ENCODE measurements at places on chromosomes 1 and 21.

GRCh38 chr21:18265944-18266343 lies 21.3 kb downstream of the CHODL start:
- DNase-seq = no peak

DNA sequence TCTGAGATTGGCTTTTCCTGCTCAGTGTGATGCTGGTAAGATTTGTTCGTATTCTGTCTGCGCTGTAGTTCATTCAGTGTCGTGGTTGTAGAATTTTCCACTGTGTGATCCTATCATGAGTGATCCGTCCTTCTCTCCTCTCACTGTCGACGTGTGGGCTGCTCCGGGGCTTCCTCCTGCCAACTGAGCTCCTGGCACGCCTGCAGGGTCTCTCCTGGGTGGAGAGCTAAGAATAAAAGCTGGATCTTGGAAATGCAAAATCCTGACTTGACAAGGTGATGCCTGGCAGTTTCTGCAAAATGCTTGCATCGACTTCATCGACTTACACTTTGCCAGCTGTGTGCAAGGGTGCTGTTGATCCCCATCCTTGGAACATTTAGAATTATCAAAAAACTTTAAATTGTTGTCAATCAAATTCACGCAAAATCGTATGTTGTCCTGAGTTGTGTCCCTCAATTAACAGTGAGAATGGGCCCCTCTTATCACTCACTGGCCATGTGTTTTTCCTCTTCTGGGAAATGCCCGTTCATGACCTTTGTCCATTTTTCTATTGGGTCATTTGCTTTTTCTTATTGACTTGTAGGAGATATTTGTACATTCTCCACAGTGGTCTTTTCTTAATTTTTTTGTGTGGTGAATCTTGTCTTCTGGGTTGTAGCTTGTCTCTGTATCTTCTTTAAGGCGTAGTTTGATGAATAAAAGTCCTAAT lies 125.5 kb downstream of the CRYAA start:
- DNase-seq = peak; percentile 61

GRCh38 chr1:161364332-161364731 lies 3.3 kb downstream of the CFAP126 start:
- DNase-seq = no peak

DNA sequence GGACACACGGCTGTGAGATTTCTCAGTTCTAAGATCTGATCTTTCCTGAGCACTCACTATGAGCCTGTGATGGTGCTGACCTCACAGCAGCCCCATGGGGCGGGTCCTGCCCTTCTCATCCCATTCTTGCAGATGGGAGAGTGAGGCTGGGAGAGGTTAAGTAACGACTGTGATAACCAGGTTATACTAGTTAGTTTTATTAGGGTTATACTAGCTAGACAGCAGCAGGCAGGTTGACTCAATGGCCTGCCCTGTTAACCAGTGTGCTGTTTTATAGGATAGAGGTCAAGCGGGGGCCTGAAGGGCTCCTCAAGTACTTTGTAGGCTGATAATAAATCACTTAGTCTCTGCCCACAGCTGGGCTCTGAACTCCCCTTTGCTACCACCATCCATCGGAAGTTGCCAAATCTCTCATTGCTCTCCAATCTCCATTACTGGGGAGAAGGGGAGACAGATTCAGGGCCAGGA lies 4.8 kb downstream of the CNTN2 start:
- DNase-seq = no peak

DNA sequence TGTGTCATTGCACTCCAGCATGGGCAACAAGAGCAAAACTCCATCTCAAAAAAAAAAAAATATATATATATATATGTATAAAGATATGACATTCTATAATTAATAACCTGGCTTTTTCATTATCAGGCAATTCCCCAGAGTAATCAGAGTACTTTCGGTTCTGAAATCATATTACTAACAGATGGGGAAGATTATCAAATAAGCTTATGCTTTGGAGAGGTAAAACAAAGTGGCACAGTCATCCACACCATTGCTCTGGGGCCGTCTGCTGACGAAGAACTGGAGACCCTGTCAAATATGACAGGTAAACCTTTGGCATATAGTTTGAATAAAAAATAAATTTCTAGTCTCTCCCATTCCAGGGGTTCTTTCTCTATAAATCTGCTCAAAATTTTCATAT lies 58.5 kb upstream of the SH3GLB1 start:
- DNase-seq = peak; percentile 65

GRCh38 chr1:29698626-29699025 lies 462.3 kb downstream of the PTPRU start:
- DNase-seq = peak; percentile 2

GRCh38 chr21:29501451-29501850 lies 202.7 kb downstream of the BACH1 start:
- no peak for DNase-seq

- no peak for DNase-seq
Observed at GRCh38 chr1:71046891-71047634, 553 bp downstream of the PTGER3 start.

- no peak for DNase-seq
Observed at GRCh38 chr1:219549215-219549614, 63.7 kb downstream of the ZC3H11B start.

GRCh38 chr21:25979845-25980616 lies 190.5 kb downstream of the APP start:
- DNase-seq = no peak

DNA sequence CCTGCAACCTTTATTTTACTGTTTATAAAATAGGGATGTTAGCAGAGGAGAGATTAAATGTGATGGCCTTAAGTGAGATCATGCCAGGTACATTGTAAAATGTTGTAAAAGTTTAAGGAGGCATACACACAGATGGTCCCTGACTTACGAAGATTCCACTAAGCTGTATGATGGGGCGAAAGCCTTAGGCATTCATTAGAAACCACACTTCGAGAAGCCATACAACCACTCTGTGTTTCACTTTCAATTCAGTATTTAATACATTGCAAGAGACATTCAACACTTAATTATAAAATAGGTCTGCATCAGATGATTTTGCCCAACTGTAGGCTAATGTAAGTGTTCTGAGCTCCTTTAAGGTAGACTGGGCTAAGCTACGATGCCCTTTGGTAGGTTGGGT lies 3.7 kb downstream of the SMPDL3B start:
- no peak for DNase-seq

GRCh38 chr1:93576346-93576745 lies 105.3 kb downstream of the BCAR3 start:
- DNase-seq = no peak

DNA sequence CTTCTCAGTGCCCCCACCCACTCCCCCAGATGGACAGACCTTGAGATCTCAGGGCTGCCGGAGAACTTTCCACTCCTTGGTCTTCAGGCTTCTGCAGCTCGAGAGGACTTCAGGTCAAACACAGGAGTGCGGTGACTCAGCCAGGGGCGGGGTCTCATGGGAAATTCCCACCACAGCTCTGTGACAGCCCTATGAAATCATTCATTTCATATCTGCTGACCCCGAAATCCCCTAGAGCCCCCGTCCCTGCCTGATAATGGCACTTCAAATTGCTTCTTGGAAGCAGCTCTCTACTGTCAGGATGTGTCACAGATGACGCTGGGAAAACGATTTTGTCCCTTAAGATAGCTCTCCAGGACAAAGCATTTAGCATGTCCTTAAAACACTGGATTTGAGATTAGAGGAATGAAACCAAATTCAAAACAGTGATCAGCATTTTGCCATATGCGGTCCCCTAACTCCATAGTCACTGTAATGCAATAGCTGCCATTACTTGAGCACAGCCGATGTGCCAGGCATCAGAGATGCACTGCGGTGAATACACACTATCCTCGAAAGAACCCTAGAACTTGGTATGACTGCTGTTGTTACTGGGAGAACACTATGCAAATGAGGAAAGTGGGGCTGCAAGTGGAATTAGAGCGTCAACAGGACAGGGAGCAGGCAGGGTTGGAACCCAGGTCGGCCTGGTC lies at the start of gene TNFRSF9:
Gene TNFRSF9, minus strand, starts transcription at position 95 of the 692 bp plus-strand sequence. CDS start 845 bp downstream, outside the sequence.
- DNase-seq = no peak

DNA sequence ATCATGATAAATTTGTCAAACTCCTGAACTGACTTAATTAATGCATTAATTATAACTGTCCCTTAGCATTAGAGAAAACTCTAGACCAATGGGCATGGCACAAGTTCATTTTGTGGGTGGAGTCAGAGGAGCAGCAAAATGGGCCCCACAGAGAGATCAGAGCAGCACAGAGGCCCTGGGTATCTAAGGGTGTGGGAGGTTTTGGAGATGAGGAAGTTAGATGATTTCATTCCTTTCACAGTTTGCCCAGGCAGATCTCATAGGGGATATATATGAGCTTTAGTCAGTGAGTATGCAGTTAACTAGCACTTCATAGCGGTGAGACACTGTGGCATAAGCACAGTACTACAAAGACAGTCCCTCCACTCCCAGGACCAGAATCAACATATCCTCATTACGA lies 117.3 kb downstream of the MAB21L3 start:
- peak; percentile 87 for DNase-seq

DNA sequence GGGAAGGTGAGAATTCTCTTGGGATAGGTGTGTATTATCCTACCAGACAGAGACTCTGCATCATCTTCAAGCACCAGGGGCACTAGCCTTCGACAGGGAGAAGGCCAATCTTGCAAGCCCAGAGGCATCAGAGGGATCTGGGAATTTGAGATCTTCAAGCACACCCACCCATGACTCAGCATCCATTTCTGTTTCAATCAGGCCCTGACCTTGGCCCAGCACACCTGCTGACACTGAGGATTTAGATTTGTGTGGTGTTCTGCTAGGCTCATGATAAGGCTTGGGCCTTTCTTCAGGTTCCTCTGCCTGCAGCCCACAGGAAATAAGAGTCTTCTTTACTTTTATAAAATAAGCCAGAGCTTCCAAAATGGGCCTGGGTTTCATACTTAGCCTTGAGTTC lies 6.6 kb upstream of the PCP4 start:
- DNase-seq = no peak

DNA sequence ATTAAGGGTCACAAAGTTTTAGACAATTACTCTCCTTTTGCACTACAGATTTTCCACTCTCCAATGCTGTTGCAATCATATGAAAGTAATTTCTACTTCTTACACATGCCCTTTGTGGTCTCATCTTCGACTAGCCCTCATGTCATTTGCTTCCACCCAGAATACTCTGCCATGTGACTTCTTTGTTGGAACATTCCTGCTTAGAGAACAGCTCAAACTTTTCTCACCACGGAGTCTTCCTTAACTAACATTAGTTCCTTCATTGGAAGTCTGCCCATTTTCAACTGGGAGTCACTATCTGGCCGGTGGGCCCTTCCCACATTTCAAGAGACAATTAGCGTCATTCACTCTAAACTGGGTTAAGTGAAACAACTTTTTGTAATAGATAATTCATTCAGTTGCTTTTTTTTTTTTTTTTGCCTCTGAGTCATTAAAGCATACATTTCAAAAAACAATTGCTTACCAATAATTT lies 142.6 kb upstream of the PALMD start:
- no peak for DNase-seq

DNA sequence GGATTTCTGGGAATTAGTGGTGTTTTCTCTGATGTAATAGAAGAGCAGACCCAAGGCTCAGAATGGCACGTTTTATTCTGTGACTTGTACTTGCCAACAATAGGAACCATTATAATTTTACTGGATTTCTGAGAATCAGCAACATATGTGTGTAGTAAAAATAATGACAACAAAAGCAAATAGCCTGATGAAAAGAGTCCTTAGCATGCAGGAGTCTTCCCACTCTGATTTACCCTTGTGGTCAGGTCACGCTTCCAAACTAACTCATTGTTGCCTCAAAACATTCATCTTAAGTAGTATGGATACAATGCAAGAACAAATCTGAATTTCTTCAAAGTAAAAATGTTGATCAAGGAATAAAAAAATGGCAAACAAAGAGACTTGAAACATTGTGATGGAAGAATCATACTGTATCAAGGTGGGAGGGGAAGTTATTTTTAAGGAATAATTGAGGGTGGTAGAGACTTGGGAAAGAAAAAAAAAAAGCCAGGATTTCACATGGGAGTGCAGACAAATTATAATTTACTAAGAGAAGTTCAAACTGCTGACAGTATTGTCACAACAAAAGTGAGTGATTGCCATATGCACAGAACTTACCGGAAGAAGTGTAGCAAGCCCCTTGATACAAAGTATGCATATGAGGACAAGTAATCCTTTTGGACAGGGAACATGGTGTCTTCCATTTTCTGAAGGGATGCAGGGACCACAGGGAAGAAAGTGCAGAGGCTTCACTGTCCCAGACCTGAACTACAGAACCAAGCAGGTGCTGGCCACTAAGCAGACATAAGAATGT lies 31.2 kb upstream of the RGL1 start:
- no peak for DNase-seq

DNA sequence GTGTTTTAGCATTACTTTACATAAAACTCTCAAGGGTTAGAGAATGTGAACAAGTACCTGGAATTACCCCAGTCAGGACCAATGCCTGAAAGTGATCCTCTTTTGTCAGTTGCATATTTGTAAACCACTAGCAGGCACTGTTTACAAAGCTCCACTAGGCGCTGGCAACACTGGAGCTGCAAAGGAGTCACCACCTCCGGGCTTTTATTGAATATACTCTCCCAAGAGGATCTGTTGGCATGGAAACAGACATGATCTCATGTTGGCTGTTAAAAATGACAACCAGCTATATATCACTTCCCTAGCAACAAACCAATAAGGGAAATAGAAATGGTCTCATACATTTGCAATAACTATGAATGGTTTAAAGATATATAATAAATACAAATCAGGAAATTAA lies 116.0 kb downstream of the TTLL7 start:
- DNase-seq = peak; percentile 44

- no peak for DNase-seq
Observed at GRCh38 chr1:121594096-121594495, 409.3 kb downstream of the SRGAP2C start.

- DNase-seq = no peak
Observed at GRCh38 chr1:233114860-233115259, 164.4 kb downstream of the NTPCR start.

DNA sequence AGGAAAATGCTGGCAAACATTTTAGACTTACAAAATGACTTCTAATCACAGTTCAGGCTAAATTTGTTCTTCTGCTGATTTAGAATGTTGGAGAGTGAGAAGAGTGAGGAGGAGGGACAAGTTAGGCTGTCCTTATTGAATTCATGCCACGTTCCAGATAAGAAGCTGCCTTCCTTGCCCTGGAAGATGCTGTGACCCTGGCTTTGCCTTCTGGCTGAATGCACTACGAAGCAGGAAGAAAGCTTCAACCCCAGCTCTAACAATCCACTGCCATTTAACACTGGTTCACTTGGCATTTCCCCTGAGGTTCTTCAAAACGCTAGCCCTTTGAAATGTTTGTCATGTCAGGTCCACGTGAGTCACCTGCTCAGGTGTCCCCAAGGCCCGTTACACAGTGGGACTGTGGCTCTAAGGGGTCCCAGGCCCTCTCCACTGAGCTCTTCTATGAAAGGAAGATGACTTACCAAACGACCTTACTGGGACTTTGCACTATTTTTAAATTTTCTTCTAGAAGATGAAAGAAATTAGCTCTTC lies 30.0 kb upstream of the LRRC8C start:
- DNase-seq = no peak

- DNase-seq = peak; percentile 42
Observed at GRCh38 chr1:40971966-40972365, 7.5 kb upstream of the CTPS1 start.

DNA sequence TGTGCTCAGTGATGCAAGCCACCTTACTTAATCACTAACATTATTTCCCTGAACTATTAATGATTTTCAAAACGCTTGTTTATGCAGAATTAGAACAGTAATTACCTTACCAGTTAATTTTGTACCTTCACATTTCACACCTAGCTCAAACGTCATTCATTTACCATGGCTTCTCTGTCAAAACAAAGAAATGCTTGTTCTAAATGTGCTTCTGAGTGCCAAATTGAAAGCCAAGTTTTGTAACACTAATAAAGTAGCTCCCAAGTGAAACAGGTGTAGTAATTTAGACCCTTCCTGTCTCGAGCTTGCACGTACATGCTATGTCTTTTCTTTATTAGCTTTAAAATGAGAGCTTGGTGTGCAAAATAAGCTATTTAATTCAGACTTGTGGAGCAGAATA lies 533.7 kb upstream of the PKN2 start:
- no peak for DNase-seq

Data from Karpas-422 (cell line).